ENCODE measurements at places on chromosomes 4 and X. TPM values are rescaled to one million over a fixed set of nuclear protein-coding genes. Genes with fewer than 3 reads are reported as not detected.

GRCh38 chr4:104677116-104677515, 182.4 kb upstream of the CXXC4 start:
- no peaks in the 10 kb centered on the region for H3K36me3 ChIP-seq
- no peaks in the 10 kb centered on the region for H3K4me1 ChIP-seq
- no peak overlapping the region for H3K27ac ChIP-seq
- no peak for DNase-seq
- H3K4me3 ChIP-seq: no peak overlapping the region
- no peaks in the 10 kb centered on the region for H3K27me3 ChIP-seq

DNA sequence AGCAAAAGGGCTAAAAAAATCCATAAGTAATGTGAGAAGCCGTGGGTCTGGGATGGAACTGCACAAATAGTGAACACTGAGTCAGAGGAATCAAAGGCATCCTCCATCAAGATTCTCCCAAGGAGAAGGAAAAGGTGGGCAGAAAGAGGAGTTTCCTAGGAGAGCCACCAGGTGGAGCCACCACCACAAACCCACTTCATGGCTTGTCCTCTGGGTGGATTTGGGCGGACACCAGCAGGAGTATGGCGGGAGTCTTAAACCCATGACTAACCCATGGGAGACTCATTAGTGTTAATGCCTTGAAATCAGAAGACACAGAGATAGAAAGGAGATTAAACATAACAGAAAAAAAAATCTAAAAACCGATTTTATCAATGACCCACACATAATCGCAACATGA, 147.7 kb downstream of the SH3KBP1 start:
- H3K36me3 ChIP-seq: no peaks in the 10 kb centered on the region
- H3K27me3 ChIP-seq: no peaks in the 10 kb centered on the region
- no peak overlapping the region for H3K27ac ChIP-seq
- peaks cover 8% of the 10 kb centered on the region for H3K4me1 ChIP-seq
- peak; percentile 32 for DNase-seq

GRCh38 chr4:124632439-124632838, 80.1 kb downstream of the ANKRD50 start:
- no peaks in the 10 kb centered on the region for H3K36me3 ChIP-seq
- no peak overlapping the region for H3K27ac ChIP-seq
- H3K4me1 ChIP-seq: no peaks in the 10 kb centered on the region
- DNase-seq: no peak
- H3K27me3 ChIP-seq: no peaks in the 10 kb centered on the region

Gene RENBP
- polyA plus RNA-seq: 0.68 TPM

DNA sequence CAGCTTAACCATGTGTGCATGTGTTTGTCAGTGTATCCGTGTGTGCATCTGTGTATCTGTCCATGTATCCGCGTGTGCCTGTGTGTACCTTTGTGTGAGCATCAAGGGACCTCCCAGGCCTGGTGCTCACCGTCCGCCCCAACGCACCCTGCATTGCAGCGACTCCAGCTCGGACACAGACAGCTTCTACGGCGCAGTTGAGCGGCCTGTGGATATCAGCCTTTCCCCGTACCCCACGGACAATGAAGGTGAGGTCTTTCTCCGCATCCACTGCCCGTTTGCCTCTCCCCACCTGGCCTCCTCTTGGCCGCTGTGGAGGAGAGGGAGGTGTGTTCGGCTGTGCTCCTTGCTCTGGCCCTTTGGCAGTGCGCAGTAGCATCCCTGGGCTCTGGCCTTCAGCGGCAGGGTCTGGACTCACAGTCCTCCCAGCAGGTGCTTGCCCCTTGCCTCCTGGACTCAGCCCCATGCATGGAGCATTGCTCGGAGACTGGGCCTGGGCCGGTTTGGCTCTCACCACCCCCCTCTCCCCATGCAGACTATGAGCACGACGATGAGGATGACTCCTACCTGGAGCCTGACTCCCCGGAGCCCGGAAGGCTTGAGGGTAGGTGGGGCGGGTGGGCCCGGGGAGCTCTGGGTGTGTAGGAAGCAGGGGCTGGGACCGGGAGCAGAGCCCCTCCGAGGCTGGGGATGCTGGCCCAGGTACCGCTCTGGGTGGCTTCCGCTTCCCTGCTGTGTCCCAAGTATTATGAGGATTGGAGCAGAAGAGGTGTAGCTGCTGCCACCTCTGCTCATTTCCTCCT, 16.4 kb upstream of the ADD1 start:
- H3K36me3 ChIP-seq: peaks cover 9% of the 10 kb centered on the region
- no peak for DNase-seq
- no peaks in the 10 kb centered on the region for H3K27me3 ChIP-seq
- H3K27ac ChIP-seq: no peak overlapping the region
- H3K4me3 ChIP-seq: no peak overlapping the region

- H3K4me3 ChIP-seq: no peak overlapping the region
- no peaks in the 10 kb centered on the region for H3K27me3 ChIP-seq
- no peak for DNase-seq
- H3K36me3 ChIP-seq: no peaks in the 10 kb centered on the region
- H3K4me1 ChIP-seq: peaks cover 6% of the 10 kb centered on the region
Measured at GRCh38 chr4:43325220-43325967, 432.9 kb downstream of the GRXCR1 start.

GRCh38 chr4:42078184-42078801, 74.2 kb downstream of the BEND4 start:
- no peaks in the 10 kb centered on the region for H3K27me3 ChIP-seq
- no peak overlapping the region for H3K4me3 ChIP-seq
- H3K4me1 ChIP-seq: peaks cover 9% of the 10 kb centered on the region

GRCh38 chrX:39164212-39164611, 363.0 kb downstream of the MID1IP1 start:
- H3K27ac ChIP-seq: no peak overlapping the region
- peaks cover 16% of the 10 kb centered on the region for H3K4me1 ChIP-seq
- DNase-seq: no peak
- H3K27me3 ChIP-seq: peaks cover 30% of the 10 kb centered on the region
- no peak overlapping the region for H3K4me3 ChIP-seq

DNA sequence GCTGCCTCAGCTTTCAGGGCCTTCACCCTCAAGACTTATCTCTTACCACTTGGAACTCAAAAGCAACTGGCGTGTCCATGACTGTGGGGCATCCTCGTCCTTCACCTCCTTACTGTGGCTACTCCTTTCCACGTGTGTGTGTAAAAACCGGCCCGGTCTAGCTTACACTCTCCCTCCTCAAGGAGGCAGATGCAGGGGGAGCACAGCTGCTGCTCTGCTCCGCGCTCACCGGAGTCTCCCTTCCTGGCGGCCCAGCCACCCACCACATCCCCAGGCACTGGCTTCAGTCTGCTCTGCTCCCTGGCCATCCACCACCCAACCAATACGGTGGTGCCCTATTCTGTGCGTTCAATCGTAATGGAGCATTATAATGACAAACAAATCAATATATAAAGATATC, 8.3 kb downstream of the RNF212 start:
- no peak overlapping the region for H3K27ac ChIP-seq
- H3K4me1 ChIP-seq: no peaks in the 10 kb centered on the region
- DNase-seq: no peak
- no peaks in the 10 kb centered on the region for H3K36me3 ChIP-seq

Gene CSAG3
- not detected for polyA plus RNA-seq

DNA sequence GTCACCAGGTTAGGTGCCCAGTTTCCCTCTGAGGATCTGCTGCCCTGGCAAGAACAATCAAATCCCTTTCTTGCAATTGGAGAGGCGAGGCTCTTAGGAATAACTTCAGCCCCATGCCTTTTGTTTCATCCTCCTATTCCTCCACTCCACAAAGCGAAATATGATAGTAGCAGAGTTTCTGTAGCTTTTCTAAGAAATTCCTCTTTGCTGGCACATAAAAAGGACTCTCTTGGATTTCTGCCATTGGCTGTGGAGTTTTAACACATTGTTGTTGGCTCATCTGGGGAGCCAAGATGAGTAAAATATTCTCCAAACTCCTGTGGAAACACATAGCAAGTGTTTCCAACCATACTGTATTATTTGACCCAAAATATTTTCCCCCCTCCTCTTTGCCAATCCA, 11.0 kb upstream of the ADGRG2 start:
- DNase-seq: no peak
- no peaks in the 10 kb centered on the region for H3K27me3 ChIP-seq
- H3K4me1 ChIP-seq: no peaks in the 10 kb centered on the region
- no peak overlapping the region for H3K27ac ChIP-seq
- no peak overlapping the region for H3K4me3 ChIP-seq

GRCh38 chr4:74394476-74395136, 29.7 kb downstream of the EREG start:
- H3K36me3 ChIP-seq: no peaks in the 10 kb centered on the region
- peaks cover 8% of the 10 kb centered on the region for H3K4me1 ChIP-seq
- peaks cover 4% of the 10 kb centered on the region for H3K27me3 ChIP-seq
- DNase-seq: no peak
- no peak overlapping the region for H3K4me3 ChIP-seq

- peaks cover 4% of the 10 kb centered on the region for H3K36me3 ChIP-seq
- peak overlapping the region; percentile 95 for H3K4me3 ChIP-seq
- H3K4me1 ChIP-seq: no peaks in the 10 kb centered on the region
- DNase-seq: peak; percentile 78
Measured at GRCh38 chrX:131746491-131746968, 202.7 kb downstream of the OR13H1 start.

Gene HS3ST1
- 20.6 TPM for polyA plus RNA-seq

DNA sequence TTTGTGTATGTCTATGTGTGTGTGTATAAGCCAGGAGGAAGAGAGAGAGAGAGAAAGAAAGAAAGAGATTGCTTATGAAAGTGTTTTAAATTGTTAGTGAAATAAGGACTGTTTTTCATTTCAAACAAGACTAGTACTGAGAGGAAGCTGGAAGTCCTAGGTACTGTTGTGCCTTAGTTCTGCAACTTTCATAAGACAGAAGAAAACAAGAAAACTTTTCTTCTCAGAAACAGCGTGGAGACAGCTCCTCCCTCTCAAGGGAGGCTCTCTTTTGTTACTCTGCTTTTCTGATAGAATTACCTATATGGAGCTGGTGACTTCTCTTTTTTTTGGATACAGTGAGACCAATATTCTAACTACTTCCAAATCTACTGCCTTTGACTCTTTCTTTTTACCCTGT, 62.5 kb downstream of the BANK1 start:
- peak overlapping the region; percentile 67 for H3K4me3 ChIP-seq
- no peak for DNase-seq
- H3K27ac ChIP-seq: peak overlapping the region; percentile 9
- H3K4me1 ChIP-seq: peaks cover 88% of the 10 kb centered on the region

DNA sequence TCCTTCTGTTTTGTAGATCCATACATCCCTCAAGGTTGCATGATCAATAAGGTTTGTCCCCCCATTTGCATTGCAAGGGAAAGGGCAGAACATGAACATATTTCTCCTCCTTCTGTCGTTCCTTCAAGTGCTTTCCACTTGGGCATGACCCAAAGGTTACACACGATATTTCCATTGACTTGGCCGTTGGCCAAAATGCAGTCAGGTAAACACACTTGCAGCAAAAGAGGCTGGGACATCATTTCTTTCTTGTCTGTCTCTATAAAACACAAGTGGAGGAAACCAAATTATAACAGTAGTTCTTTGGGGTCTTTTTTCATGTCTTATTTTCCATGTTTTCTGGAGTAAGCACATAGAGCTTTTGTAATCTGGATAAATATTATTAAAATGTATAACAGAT, 156.1 kb downstream of the FRAS1 start:
- peaks cover 12% of the 10 kb centered on the region for H3K27me3 ChIP-seq
- H3K4me3 ChIP-seq: no peak overlapping the region
- H3K27ac ChIP-seq: no peak overlapping the region
- no peaks in the 10 kb centered on the region for H3K36me3 ChIP-seq

GRCh38 chrX:46703980-46704379, 54.9 kb downstream of the SLC9A7 start:
- H3K4me1 ChIP-seq: peaks cover 23% of the 10 kb centered on the region
- H3K36me3 ChIP-seq: peaks cover 7% of the 10 kb centered on the region
- DNase-seq: peak; percentile 16
- H3K4me3 ChIP-seq: peak overlapping the region; percentile 29

- H3K27ac ChIP-seq: no peak overlapping the region
- no peaks in the 10 kb centered on the region for H3K36me3 ChIP-seq
- no peaks in the 10 kb centered on the region for H3K4me1 ChIP-seq
- H3K4me3 ChIP-seq: no peak overlapping the region
Measured at GRCh38 chrX:136597356-136597755, 50.6 kb upstream of the CD40LG start.

Gene NUDT10
- polyA plus RNA-seq: not detected

DNA sequence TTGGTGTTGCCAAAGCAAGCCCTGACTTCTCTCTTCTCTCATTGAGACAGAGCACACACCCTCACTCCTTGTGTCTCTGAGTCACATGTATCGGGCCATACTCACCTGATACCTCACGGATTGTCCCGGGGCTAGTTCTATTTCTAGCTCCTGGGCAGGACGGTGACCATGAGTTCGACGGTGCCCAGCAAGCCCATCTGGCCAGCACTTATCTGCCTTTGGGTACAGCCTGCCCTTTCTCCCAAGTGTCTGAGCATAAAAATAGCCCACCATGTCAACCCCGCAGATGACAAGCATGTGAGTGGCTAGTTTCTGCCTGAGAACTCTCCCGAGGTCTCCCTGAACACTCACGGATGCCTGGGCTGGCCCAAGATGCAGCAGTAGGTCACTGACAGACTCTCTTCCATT, 158.5 kb downstream of the DHRSX start:
- H3K27ac ChIP-seq: no peak overlapping the region
- peaks cover 32% of the 10 kb centered on the region for H3K4me1 ChIP-seq
- H3K4me3 ChIP-seq: no peak overlapping the region
- H3K27me3 ChIP-seq: no peaks in the 10 kb centered on the region
- no peak for DNase-seq

GRCh38 chr4:52172166-52172565, 121.1 kb downstream of the SPATA18 start:
- no peaks in the 10 kb centered on the region for H3K36me3 ChIP-seq
- H3K4me1 ChIP-seq: no peaks in the 10 kb centered on the region
- H3K27me3 ChIP-seq: peaks cover 8% of the 10 kb centered on the region
- no peak overlapping the region for H3K4me3 ChIP-seq
- DNase-seq: no peak
- H3K27ac ChIP-seq: no peak overlapping the region

DNA sequence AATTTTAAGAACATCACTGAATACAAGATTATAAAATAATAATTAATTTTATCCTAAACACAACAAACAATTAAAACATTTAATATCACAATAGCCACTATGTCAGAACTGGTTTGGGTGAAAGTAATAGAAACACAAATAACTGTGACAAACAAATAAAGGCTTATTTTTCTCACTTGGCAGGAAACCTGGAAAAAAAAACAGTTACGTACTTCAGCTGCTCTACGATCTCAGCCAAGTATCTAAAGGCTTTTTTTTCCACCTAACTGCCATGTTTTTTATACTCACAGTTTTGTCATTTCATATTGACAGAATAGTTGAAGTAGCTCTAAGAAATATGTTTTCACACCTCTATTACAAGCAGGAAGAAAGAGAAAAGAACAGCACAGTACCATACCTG, 284.8 kb upstream of the INTU start:
- no peaks in the 10 kb centered on the region for H3K27me3 ChIP-seq
- H3K27ac ChIP-seq: no peak overlapping the region
- no peak for DNase-seq
- H3K36me3 ChIP-seq: no peaks in the 10 kb centered on the region
- no peaks in the 10 kb centered on the region for H3K4me1 ChIP-seq
- no peak overlapping the region for H3K4me3 ChIP-seq

Gene SPIN2A
- polyA plus RNA-seq: 0.15 TPM

Measured in naive B cell (primary cell).